Esophagus squamous epithelium (tissue), 5 donors: ENCODE measurements at places on chromosomes 13 and 19.

DNA sequence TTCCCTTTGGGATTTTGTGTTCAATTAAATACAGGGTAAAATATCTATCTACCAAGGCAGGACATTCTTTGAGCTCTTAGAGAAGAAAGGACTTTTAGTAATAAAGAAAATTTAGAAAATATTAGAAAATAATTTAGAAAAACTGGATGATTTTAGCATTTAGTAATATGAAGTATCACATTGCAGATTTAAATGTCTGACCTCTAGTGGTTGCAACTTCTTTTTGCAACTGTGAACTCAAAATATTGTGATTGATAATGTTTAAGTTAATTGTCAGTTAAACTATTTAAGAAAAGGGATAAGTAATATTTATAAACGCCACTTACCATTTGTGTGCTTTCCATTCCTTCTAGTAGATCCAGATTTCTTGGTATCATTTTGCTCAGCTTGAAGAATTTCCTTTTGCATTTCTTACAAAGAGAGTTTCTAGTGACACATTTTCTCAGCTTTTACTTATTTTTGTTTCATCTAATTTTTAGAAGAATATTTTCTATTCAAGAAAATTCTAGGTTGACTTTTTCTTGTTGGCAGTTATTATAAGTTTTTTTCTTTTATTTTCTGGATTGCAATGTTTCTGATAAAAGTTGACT lies 10.3 kb upstream of the POSTN start:
- DNase-seq: no peak

DNA sequence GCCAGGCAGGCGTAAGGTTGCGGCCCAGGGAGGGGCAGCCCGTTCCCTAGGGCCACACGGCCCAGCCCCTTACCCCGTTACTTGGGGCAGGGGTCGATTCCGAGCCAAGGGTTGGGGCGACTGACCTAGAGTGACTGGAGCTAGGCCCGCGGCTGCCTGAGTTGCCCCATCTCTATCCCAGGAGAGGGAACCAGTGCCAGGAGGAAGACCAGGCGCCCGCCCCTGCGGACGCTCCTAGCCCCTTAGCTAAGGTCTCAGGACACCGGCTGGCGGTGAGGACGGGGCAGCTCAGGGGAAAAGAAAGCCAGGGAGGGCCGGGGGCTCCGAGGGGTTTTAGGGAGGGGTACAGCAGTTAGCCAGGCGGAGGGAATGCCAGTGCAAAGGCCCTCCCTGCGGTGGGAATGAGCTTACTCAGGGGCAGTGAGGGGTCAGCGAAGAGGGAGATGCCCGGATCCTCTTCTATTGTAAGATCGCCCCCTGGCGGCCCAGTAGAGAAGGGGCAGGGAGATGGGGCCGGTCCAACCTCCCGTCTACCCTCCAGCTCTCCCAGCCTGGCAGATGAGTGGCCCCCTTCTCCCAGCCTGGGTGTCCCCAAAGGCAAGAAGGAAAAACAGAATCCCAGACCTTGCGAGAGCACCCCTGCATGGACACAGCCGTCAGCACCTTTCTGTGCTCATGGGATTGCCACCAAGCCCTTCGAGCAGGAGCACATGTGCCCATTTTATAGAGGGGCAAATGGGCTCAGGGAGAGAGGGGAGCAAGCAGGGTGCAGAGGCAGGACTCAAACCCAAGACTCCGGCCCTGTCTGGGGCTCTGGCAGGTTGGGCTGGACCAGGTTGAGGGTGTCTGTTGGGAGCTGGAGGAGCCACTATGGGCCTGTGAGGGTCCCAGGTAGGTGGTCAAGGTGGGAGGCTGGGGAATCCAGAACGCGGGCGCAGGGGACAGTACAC lies 16.3 kb downstream of the CILP2 start:
- no peak for DNase-seq

GRCh38 chr13:25879466-25879865 lies 172.3 kb downstream of the SHISA2 start:
- no peak for DNase-seq

GRCh38 chr19:7295912-7296536 lies 1.8 kb upstream of the INSR start:
- DNase-seq: no peak

DNA sequence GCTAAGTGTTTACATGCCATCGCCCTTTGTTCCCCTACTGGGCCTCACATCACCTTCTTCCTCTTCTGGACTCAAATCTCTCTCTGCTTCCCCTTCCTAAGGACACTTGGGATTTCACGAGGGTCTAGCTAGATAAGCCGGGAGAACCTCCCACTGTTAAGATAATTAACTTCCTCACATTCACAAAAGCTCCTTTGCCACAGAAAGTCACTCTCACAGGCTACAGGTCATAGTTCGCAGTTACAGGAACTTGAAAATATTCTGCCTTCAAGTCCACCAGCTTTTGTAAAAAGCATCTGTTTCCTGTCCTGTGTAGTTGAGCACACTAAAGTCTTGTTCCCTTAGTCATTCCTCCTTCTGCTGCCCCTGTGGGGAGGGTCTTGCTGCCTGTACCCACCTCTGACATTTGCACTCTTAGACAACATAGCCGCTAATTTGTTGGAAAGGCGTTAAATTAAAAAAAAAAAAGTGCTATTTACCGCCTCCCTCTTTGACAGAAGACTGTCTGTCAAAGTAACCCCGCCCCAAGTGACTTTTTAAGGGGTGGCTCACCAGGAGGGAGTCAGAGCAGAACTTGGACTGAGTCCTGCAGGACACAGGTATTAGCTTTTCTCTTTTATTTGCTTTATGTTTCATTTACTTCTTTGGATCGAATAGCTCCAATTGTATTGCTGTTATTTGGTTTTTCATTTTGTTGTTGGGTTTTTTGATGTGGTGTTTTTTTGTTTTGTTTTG lies 26.8 kb upstream of the CEACAM21 start:
- DNase-seq: no peak

DNA sequence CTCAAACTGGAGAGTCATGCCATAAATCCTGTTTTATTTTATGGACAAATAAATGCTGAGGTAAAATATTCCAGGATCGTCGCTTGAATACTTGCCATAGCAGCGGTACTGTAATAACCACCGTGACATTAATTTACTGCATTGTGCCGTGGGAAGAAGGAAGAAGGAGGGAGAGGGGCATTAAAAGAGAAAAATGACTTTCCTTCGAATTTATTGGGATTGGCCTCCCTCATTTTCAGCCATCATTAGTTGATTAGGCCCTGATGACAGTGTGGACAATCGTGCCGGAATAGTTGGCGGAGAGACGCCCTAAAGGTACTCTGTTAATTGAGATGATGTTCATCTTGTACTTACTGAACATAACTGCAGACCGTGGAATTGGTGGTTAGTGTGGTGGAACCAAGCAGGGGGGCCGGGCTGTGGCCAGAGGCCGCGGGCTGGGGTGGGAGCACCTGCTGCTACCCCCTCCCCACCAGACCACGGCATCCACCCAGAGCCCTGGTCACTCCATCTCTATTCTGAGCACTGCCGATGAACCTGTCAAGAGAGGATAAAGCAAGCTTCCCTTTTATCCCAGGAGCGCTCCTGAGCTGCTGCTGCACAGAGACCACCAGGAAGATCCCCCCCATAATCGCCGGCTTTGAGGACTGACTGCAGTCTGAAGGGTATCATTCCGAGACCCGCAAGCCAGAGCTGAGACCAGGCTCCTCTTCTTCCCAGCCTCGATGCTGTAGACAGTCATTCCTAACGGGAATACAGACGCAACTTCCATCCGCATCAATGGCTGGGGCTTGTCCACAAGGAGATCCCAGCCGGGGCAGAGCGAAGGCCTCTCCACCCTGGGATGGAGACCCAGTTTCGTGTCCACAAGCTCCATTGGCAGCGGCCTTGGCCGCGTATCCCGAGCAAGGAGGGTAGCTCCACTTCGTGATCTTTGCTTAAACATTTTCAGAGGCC lies 168.3 kb upstream of the TSHZ3 start:
- no peak for DNase-seq

DNA sequence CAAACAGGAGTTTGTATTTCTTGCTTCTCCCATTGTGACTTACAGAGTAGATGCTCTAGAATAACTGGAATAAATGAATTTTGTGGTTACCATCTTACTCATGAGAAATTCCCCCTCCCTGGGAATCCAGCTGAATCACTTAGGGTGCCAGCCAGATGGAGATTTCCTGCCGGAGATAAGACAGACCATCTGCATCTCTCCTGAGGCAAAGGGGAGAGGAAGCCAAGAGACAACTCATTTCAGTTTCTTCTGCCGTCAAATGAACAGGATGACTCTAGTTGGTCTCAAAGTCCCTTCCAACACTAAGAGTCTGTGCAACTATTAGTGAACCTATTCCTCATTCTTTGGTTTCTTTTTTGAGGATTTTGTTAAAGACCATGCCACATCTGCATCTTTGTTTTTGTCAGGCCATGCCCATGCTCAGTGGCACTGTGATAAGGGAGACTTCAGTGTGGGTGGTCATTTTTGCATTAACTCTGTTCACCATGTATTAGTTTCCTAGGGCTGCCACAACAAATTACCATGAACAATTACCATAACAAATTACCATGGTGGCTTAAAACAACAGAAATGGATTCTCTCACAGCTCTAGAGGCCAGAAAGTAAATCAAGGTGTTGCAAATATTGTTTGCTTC lies 112.8 kb downstream of the NDFIP2 start:
- no peak for DNase-seq

GRCh38 chr19:13149628-13150186 lies 468 bp downstream of the STX10 start:
- DNase-seq: no peak

DNA sequence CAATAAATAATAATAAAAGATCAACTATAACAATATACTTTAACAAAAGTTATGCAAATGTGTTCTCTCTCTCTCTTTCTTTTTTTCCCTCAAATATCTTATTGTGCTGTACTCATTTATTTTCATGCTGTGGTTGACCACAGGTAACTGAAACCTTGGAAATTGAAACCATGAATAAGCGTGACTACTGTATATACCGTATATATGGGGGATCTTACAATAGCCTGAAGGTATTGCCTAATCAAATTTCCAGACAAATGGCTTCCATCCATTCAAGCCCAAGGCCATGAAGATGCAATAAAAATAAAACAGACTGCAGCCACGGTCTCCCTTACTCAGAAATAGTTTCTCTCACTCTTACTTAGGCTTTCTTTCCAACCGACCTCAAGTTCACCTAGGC lies 98.3 kb downstream of the SLITRK6 start:
- DNase-seq: no peak

- DNase-seq: no peak
These were observed 26.2 kb downstream of the INSR start for GRCh38 chr19:7267792-7268704.

- DNase-seq: no peak
These were observed 1851.1 kb downstream of the PCDH9 start for GRCh38 chr13:65378943-65379519.
